ENCODE measurements at places on chromosomes 1 and 21.

GRCh38 chr1:53276153-53276901, 38.0 kb upstream of the MAGOH start:
- no peak for DNase-seq

GRCh38 chr1:182330303-182330702, 61.3 kb downstream of the GLUL start:
- DNase-seq: no peak

DNA sequence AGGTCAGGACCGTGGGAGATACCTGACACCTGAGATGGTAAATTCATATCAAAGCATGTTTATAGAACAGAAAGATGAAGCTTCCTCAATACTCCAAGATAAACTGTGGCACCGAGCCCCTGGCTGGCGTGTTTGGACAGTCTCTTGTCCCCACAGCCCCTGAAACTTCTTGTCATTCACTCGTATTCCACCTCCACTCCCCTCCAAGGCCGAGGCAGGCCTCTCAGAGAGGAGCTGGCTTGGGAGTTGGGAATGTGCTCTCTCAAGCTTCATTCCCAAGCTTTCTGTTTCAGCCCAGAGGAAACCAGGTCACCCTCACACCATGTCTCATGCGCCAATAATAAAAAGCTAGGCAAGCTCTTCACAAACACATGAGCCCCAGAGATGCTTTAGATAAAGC, 86.1 kb downstream of the NPHP4 start:
- DNase-seq: no peak

DNA sequence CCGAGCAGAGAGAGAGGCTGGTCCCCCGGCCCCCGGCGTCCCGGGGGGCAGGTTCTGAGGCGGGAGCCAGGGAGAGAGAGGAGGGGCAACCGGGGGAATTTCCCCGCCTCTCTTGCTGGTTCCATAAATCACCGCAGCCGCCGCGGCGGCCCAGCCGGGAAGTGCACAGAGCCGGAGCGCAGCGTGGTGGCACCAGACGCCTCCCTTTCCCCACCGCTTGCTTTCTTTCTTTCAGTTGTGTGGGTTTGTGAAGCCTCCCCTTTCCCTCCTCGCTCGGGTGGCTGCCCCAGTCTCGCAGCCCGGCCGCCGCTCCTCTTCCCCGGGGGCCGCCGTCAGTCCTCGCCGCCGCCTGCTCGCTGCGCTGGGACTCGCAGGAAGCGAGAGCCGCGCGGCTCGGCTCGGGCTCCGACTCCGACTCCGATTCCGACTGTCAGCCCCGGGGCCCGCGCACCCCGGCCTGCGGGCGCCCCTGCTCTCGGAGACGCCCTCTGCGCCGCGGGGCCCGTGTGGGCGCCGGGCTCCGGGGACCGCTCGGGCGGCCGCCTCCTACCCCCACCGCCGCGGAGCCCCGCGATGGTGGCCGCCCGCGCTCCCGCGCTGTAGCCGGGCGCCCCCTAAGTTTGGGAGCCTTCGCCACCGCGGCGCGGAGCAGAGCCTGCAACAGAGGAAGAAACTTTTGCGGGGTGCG, at the start of gene CACHD1:
Gene CACHD1, plus strand, starts transcription at position 153 of the 688 bp plus-strand sequence. CDS start 616 bp downstream, outside the sequence.
- DNase-seq: peak; percentile 4

DNA sequence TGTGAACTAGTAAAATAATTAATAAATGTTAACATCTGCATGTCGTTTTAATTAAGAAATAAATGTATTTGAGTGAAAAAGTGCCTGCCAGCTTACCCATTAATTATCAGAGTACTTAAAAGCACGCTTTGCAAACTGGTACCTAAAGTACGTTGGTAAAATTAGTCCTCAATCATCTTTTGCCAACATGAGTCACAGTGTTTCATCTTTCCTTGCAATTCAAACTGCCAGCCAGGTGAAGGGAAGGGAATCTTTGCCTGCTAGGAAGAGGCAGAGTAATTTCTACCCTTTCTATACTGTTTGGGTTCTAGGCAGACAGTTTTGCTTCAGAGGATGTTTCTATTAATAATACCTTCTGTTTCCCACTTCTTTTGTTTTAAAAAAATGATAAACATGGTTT, 57.2 kb upstream of the CNIH3 start:
- DNase-seq: no peak

Measured in stimulated activated CD4-positive, alpha-beta T cell treated with anti-CD3 and anti-CD28 coated beads, Interleukin-15, amount 100 ng/mL, for 1 hour (primary cell).